ENCODE measurements at places on chromosomes 7 and 10.
A peak's percentile ranks its signal among the peaks of the same experiment; 100 is the strongest.

DNA sequence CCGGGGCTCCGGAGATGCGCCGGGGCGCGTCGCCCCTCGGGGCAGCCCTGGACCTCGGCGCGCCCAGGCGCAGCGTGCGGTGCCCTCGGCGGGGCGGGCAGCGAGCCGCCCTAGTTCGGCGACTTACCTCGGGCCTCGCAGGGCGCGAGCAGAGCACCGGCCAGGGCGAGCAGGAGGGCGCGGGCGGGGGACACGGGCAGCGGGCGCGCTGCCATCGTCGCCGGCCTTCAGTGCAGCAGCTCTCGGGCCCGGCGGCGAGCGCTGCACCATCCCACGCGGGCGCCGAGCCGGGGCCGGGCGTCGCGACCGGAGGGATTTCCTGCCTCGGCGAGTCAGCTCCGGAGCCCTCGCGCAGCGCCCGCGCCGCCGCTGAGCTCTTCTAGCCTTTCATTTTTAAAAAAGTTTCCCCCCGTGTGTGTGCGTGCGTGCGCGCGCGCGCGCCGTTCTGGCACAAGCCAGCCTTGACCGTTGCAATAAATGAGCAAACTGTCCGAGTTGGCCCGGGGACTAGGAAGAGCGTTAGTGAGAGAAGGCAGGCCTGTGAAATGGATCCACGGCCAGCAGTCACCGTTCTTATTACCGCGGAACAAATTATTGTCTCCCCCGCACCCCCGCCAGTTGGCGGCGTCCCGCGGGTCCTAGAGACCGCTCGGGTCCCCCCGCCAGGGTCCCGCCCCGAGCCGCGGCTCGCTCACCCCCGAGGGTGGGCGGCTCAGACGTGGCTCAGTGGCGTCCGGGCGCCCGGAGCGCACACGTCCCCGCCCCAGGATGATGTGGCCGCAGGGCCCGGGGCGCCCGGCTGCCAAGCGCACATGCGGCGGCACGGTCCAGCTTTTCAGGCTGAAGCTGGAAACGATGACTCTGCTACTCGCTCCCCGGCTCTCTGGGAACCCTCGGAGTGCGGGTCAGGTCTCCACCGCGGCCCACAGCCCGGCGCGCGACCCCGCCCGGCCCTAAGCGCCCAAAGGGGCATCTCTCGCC is at the start of gene ADAM12:
TSS of gene ADAM12 (minus strand) at position 547 of the 981 bp plus-strand sequence. CDS start at position 215, 332 bp downstream.
- no peak for DNase-seq

GRCh38 chr7:105830405-105831301 is 45.7 kb downstream of the ATXN7L1 start:
- no peak for DNase-seq

DNA sequence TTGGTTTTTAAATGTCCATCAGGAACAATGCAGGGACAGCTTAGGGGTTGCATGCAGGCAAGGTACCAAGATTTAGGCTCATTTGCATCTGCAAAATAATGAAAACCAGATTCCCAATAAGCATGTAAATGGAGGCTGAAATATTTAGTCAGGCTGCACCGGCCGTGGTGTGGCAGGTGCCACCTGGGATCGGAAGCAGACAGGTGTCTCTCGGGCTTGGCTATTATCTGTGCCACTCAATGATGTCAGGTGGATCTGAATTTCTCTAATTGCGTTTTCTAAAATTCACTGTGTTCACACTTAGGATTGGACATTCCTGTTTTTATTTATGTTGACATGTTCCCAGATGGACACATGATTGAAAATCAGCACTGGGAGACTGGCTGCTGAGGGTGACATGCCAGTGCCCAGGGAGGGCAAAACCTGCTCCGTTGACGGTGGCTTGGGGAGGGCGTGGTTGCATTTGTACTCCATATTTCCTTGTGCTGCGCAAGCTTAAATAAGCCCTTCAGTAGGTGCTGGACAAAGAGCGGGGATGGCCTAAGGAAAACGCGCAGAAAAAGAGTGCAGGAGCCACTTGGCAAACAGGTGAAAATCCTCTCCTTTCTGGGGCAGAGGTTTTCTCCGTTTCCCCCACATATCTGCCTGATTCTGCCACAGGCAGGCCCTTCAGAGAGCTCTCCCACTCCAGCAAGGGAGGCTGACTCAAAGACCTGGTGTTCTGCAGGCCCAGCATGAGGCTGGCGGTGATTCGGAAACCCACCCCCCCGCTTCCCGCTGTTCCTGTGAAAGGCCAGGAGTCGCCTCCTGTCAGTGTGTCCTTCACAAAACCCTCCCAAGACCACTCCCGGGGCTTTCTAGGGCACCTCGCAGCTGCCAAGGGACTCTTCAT is 142.5 kb downstream of the WDR37 start:
- DNase-seq: peak; percentile 18

GRCh38 chr7:40747856-40748255 is 613.1 kb downstream of the SUGCT start:
- DNase-seq: no peak

DNA sequence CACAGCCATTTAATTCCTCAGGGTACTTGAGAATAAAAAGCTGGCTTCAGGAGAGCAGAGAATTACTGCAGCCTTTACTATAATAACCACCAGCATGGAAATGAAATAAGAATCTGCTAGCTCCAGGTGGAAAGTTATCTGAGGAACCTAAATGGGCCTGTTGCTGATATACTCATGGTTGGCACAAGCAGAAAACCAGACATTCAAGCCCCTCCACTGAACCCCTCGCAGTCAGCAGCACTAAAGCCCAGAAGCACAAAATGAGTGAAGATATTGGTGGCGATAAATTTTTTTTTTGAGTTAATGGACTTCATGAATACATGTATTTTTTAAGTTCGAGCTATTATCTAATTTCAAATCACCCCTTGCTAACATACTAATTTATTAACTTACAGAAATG is 303.9 kb upstream of the NRP1 start:
- DNase-seq: peak; percentile 23
